ENCODE measurements at places on chromosomes 11 and 22. TPM values are rescaled to one million over a fixed set of nuclear protein-coding genes. Genes with fewer than 3 reads are reported as not detected.

Gene RDX
- 105 TPM for total RNA-seq

Gene KRTAP5-1
- total RNA-seq = not detected

Gene TPBGL
- total RNA-seq = 0.28 TPM

Gene PIWIL4
- total RNA-seq = 2.0 TPM

Gene CECR2
- 1.1 TPM for total RNA-seq

Gene GPR83
- total RNA-seq = not detected

Gene LIF
- total RNA-seq = 79.2 TPM

Gene MUC2
- not detected for total RNA-seq

Gene INSC
- total RNA-seq = under 0.01 TPM

Gene ATG2A
- total RNA-seq = 10.9 TPM

Gene XPNPEP3
- total RNA-seq = 7.3 TPM

Gene IL18
- total RNA-seq = under 0.01 TPM

Gene LGR4
- 27.6 TPM for total RNA-seq

Gene TIGD3
- 0.19 TPM for total RNA-seq

Gene SPI1
- not detected for total RNA-seq

Gene CSNK2A3
- 1.9 TPM for total RNA-seq

Gene TMEM121B
- total RNA-seq = under 0.01 TPM

Gene RFPL2
- not detected for total RNA-seq

Gene GAL3ST1
- not detected for total RNA-seq

Gene RBFOX2
- 168 TPM for total RNA-seq

Gene TSGA10IP
- not detected for total RNA-seq

Gene PGA4
- total RNA-seq = not detected

Gene AQP11
- 1.2 TPM for total RNA-seq

Gene PDE2A
- total RNA-seq = 1.3 TPM

Gene TUB
- 4.8 TPM for total RNA-seq

Gene BEST1
- 0.96 TPM for total RNA-seq

Gene PNPLA3
- total RNA-seq = 6.2 TPM

Gene CNGA4
- total RNA-seq = 0.19 TPM

Gene NCF4
- under 0.01 TPM for total RNA-seq

Gene GUCY1A2
- 2.5 TPM for total RNA-seq

Gene MEI1
- total RNA-seq = 1.7 TPM

Gene NPTXR
- total RNA-seq = 2.5 TPM

Gene NLRP10
- 9.0 TPM for total RNA-seq

Gene FBXO7
- 40.3 TPM for total RNA-seq

Gene SAA4
- not detected for total RNA-seq

Gene TUBA8
- total RNA-seq = 0.58 TPM

Gene FAM180B
- not detected for total RNA-seq

Gene CFAP300
- 9.4 TPM for total RNA-seq

Gene C11orf91
- total RNA-seq = not detected

Gene TRIM48
- not detected for total RNA-seq

Gene MOGAT2
- not detected for total RNA-seq
